HAP-1 (cell line): ENCODE measurements at places on chromosomes 3 and 15.
A peak's percentile ranks its signal among the peaks of the same experiment; 100 is the strongest.

GRCh38 chr3:181105646-181106045, 116.1 kb upstream of the DNAJC19 start:
- DNase-seq: no peak

DNA sequence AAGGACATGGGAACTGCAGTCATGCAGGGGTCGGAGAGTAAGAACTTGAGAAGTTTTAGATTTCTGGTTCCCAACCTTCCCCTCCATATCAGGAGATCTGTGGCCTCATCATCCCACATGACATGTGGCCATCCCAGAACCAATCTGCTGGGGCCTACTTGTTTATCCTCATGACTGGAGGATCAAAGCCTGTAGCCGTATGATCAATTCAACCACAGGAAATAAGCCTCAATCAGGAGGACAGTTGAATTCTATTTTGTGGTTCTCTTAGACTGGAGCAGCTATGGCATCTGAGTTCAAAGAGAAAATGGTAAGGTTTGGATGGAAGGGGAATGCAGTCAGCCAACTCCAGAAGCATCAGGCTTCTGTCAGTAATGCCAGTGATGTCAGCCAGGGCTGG, 57.2 kb downstream of the IL16 start:
- DNase-seq: no peak

GRCh38 chr3:195584543-195584870, 767 bp upstream of the APOD start:
- DNase-seq: no peak

DNA sequence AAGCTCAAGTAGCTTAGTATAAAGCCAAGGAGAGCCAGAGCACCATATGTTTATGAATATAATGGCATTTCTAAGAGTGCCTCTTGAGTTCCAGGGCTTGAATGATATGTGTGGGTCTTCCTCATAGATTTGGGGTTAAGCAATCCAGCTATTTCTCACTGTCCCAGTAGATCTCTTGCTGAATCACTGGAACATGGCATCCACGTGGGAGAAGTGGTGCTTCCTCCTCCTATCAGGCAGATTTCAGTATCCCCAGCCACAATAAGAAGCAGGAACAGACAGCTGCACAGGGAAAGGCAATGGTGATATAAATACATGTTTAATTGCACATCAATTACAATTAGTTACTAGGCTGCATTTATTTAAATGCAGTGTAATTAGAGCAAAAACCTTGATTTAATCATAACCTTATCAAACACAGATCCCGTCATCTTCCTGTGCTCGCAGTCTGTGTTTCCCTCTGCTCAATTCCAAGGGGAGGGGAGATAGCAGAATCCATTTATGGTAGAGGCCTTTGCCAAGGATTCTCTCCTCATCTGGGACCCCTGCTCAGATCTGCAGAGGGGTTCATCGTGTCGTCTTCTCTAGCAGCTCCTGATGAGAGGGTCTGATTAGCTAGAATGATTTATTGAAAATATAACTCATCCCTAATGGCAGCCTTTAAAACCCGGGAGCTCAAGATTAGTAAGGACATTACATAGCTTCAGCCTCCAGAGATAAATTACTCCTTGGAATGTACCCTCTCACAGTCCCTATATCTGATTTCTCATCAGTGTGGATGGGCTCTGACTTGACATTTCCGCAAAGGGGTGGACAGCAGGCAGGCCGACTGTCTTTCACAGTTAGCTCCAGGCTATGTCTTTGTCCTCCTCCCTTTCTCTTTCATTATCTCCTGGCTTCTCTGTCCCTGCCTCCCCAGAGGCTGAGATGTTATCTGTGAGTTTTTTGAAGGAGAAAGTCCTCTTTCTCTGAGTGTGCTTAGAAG, 775.9 kb downstream of the AGBL1 start:
- no peak for DNase-seq

DNA sequence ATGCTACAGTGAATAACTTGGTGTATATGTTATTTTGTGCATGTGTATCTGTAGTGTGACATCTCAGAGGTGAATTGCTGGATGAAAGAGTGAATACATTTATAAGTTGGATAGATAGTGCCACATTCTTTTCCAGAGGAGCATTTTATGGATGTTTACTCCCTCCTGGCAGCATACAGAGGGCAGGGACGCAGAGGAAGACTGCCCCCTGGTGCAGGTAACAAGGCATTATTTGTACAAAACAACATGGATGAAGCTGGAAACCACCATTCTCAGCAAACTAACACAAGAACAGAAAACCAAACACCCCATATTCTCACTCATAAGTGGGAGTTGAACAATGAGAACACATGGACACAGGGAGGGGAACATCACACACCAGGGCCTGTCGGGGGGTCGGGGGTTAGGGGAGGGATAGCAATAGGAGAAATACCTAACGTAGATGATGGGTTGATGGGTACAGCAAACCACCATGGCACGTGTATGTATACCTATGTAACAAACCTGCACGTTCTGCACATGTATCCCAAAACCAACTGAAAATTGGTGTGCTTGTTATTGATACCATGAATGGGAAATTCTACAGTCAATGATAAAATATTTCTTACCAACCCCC, 57.9 kb upstream of the CTXND1 start:
- DNase-seq: peak; percentile 42

DNA sequence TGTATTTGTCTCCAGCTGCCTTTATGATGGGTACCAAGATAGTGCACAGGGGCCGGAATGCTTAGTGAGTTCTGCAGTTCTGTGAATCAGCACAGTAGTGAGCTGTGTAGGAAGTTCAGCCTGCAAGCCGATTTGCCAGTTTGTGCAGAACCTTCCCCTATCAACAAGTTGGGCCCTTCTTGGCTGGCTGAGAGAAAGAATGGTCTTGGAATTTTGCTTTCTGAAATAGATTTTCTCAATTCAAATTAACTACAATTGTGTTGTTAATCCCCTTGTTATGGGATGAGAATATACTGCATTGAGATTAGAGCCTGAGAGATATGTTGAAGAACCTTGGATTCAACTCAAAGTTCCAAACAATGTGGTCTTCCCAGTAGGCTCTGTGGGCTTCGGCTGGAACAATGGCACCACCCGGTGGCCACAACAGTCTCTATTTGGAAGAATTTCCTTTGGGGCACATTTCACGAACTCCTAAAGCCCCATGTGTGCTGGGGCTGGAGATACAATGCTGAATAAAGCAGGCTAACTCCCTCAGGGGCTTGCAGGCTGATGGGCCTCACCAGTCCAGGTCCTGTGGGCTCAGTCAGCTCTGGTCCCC, 59.1 kb downstream of the TRIM42 start:
- peak; percentile 46 for DNase-seq

DNA sequence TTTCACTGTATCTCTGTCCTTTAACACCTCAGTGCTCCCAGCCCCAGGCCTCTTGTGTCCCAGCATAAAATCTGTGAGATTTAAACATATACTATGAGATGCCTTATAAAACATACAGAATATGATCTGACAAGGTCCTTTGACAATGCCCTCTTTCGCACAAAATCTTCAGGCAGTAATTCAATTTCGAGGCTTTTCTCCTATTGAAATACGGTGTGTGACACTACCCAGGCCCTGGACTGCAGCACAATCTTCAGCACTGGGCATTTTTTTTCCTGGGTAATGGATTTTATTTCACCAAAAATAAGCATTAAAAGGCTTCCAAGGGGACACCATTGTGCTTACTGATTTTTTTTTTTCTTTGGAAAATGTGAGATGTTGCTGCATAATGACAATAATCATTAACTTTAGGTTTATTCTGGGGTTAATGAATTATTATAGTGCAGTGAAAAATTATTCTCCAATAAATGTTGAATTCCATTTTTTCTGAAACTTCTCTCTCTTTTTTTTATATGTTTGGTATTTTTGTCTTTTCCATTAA, 40.9 kb upstream of the FAM3D start:
- DNase-seq: no peak

DNA sequence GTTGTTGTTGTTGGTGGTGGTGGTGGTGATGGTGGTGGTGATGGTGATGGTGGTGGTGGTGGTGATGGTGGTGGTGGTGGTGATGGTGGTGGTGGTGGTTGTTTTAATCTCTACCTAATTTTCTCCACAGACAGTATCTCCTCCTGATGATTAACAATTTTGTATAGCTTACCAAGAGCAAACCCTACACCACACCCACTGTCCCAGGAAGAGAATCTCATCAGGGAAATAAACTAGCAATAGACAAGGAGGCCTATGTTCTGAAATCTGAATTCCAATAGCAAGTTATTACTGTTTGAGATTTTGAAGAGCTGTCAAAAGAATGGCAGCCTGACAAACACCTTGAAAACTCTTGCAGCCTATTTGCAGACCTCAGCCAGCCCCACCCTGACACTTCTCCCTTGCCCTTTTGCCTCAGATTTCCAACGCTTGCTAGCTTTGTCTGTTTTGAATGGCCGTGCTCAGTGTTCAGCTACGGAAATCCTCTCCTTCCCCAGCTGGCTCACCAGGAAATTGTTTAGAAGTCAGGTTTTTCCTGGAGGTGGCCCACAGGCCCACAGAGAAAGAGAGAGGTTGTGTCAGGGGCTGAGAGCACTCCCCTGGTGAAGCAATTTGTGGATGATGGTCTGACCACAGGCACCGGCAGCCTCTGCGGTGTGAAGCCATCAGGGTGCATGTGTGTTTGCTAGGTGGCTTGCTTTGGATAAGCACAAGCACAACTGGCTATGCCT, 101.6 kb downstream of the MAGI1 start:
- DNase-seq: no peak

DNA sequence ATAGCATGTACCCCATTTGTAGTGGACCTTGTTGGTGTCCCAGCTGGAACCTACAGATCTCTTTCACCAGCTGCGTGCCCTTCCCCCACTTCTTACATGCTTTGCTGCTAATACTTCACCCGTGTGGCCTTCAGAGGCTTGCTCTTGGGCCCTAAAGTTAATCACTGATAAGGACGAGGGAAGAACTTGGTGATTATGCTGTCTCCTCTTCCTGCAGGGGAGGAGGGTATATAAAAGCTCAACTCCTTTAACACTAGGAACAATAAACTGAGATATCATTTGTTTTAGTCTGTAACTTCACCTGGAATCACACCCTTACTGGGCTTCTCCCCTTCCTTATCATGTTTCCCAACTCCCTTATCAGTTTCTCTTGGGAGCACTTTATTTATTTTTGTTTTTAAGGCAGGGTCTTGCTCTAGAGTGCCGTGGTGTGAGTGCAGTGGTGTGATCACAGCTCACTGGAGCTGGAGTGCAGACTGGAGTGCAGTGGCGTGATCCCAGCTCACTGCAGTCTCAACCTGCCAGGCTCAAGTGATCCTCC, 43.2 kb upstream of the PIK3R4 start:
- no peak for DNase-seq

DNA sequence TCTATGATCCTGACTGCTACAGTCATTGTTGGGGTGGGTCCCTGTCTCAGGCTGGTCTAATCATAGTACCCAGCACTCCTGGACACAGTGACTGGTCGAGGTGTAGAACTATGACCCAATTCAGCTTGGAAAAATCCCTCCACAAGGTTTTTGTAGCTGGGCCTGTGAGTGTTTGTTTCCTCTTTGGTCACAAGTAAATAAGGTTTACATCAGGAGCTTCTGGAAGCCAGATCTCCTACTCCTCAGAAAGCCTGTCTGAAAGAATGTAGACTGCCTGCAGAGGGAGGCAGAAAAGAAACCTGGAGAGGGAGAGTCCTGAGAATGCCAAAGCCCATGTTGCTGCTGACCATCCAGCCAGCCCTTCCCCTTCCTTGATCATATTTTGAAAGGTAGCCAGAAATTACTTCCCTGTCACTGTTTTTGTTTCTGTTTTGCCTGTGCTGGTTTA, 123.2 kb downstream of the RAP2B start:
- DNase-seq: no peak

GRCh38 chr3:42741796-42742195, 31.3 kb downstream of the CCDC13 start:
- DNase-seq: no peak

GRCh38 chr3:16496408-16497222, 16.9 kb downstream of the RFTN1 start:
- DNase-seq: no peak

DNA sequence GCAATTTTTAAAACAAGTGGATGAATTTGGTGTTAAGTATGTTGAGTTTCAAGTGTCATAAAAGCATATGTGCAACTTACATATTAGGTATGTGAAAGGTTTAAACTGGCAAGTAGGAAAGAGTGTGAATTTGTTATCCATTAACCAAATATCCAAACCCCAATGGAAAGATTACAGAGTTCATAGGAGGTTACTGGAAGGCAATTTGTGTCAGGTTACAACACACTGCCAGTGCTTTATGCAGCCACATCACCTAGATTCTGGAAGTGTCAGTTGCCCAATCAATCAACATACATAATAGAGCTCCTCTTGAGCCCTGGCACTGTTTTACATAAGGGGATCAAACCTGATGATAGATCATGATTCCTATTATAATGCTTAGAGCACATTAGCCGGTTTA, 261.0 kb downstream of the ROBO1 start:
- DNase-seq: no peak

DNA sequence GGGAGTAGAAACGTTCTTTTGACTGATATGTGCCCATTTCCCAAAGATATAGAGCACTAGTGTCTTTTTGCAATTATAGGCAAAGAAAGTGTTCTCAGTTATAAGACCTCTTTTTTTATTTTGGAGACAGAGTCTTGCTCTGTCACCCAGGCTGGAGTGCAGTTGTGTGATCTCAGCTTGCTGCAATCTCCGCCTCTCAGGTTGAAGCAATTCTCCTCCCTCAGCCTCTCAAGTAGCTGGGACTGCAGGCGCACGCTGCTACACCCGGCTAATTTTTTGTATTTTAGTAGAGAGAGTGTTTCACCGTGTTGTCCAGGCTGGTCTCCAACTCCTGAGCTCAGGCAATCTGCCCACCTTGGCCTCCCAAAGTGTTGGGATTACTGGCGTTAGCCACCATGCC, 20.7 kb upstream of the ZNF639 start:
- no peak for DNase-seq

GRCh38 chr3:37072892-37073291, 79.6 kb downstream of the MLH1 start:
- DNase-seq: peak; percentile 7

- no peak for DNase-seq
These were observed 384.7 kb downstream of the MFSD1 start for GRCh38 chr3:159186581-159186980.

DNA sequence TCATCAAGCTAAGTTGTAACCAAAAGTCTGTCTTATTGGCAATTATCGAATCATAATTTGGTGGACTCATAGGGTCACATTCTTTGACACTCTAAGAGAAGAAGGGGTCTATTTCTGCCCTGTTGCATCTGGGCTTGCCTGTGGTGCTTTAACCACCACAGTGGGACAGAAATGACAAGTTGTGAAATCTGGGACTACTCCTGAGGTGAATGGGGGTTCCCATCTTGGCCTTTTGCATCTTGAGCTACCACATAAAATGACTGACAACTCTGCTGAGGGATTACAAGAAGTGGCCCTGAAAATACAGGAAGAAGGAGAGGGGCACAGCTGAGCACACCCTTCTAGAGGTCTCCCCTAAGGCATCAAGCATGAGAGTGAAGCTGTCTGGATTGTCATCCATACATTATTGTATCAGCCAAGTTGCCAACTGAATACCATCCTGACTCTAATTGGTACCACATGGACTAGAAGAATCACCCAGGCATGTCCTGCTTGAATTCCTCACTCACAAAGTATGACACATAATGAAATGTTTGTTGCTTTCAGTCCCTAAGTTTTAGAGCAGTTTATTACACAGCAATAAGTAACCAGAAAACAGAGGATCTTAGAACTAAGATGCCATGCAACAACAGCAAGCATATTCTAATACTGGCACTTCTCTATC, 306.5 kb downstream of the ROBO1 start:
- DNase-seq: no peak

- no peak for DNase-seq
These were observed 2.9 kb upstream of the USP3 start for GRCh38 chr15:63501256-63502089.

- peak; percentile 8 for DNase-seq
These were observed 770.2 kb upstream of the ALCAM start for GRCh38 chr3:104596551-104596950.
